Ascending aorta (tissue), 2 donors: ENCODE measurements at places on chromosomes 13 and 19.

- DNase-seq, result no peak
Measured at GRCh38 chr19:1291761-1292418, 6.2 kb downstream of the EFNA2 start.

DNA sequence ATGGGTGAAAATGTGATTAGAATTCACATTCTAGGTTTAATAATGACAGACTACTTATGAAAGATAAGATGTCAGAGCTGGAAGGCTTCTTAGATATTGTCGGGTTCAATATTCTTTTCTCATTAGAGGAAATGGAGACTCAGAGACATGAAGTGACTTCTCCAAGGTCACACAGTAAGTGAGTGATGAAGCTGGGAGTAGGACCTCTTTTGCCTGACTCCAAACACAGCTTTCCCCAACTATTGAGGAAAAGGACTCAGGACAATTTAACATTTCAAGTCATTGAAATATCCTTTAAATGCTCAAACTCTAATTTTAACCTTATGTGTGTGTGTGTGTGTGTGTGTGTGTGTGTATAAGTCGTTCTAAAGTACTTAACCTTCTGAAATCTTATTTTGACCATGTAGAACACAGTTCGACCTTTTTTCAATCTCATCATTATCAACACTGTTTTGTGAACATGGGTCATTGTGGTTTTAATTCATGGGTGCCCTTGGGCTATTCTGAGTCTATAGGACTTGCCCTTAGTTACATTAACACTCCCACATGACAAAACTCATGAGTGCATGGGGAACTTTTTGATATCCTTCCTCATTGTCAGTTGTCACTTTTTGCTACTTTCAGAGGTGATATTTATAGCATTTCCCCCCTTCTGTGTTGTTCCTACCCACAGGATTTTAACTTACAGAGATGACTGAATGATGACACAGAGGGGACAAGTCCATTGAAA, 53.0 kb downstream of the LRCH1 start:
- no peak for DNase-seq

- DNase-seq, result no peak
Measured at GRCh38 chr19:19061506-19061905, 2.3 kb upstream of the SLC25A42 start.

DNA sequence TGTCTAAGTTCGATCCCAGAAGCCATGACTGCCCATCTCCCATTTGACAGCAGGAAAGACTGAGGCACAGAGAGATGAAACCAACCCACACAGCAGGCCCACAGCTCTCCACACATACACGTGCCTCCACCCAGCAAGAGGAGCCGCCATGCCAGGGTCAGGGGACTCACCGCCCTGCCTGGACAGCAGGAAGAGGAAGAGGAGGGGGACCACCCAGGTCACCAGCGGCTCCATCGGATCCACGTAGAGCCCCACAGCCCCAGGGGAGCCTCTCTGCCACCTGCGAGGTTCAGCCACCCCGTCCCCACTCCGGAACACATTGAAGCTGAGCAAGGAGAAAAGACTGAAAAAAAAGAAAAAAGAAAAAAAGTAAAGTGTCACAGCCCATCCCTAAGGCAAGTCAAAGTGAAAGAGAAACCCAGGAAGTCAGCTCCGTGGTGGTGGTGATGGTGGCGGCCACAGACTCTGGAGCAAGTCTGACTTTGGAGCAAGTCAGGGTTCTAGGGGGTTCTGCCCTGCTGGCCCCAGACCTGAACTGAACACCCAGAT, at the start of gene IL12RB1:
Gene IL12RB1, minus strand, starts transcription at position 345 of the 549 bp plus-strand sequence. Its CDS starts 111 bp downstream, at position 234.
- DNase-seq, result no peak

GRCh38 chr19:29277102-29277501, 64.2 kb upstream of the UQCRFS1 start:
- no peak for DNase-seq

GRCh38 chr19:47729799-47730520, 15.4 kb upstream of the NOP53 start:
- no peak for DNase-seq

- no peak for DNase-seq
Measured at GRCh38 chr19:36006955-36007354, 1.7 kb downstream of the SYNE4 start.

GRCh38 chr13:93982179-93982918, 497.1 kb downstream of the DCT start:
- no peak for DNase-seq

GRCh38 chr19:13241231-13242104, 91.3 kb downstream of the IER2 start:
- no peak for DNase-seq

- peak; percentile 45 for DNase-seq
Measured at GRCh38 chr13:110259651-110260050, 47.3 kb downstream of the COL4A1 start.

GRCh38 chr13:110130431-110130830, 176.5 kb downstream of the COL4A1 start:
- no peak for DNase-seq

DNA sequence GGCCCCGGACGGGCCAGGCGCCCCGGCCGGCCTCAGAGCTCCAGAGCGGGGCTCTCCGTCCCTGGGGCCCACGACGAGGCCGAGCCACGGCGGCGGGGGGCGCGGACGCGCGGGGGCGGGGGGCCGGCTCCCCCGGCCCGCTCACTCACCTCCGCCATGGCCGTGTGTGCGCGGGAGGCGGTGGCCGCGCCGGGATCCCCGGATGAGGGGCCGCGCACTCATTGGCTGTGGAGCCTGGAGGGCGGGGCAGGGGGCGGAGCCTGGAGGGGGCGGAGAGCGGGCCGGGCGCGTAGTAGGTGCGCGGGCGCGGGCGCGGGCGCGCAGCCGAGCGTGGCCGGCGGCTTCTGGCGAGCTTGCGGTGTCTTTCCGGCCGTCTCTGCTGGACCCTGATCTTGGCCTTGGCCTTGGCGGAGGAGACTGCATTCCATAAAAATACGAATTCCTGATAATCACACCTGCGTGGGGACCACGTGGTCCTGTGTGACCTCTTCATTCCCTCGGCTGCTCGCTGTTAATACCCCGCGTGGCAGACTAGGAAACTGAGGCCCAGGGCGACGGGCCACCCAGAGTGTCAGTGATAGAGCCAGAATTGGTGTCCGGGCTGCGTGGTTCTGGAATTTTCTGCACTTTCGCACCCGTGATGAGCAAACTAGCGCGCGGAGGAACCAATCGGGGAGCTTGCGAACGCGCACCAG, at the start of gene MIER2:
Gene MIER2, minus strand, starts transcription at position 172 of the 695 bp plus-strand sequence. Its CDS starts 14 bp downstream, at position 158.
- DNase-seq, result peak; percentile 91

DNA sequence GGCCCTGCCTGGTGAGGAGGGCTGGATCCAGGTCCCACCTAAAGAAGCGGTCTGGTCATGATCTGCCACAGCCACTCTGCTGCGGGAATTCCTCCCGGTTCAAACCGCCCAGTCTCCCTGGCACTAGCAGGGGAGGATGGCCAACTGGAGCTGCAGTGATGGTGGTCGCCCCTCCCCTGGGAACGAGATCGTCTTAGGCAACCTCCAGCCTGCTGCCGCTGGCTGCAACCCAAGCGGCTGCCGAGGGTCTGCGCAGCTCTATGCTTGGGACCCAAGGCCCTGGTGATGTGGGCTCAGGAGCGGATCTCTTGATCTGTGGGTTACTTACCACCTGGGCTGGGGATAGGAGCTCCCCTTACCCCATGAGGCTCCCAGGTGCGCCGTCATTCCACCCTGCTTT, 69.1 kb downstream of the TNFSF11 start:
- DNase-seq, result no peak

GRCh38 chr13:81487151-81487550, 1146.2 kb upstream of the SPRY2 start:
- DNase-seq, result no peak

- DNase-seq, result no peak
Measured at GRCh38 chr13:40181203-40181845, 485.1 kb downstream of the FOXO1 start.

DNA sequence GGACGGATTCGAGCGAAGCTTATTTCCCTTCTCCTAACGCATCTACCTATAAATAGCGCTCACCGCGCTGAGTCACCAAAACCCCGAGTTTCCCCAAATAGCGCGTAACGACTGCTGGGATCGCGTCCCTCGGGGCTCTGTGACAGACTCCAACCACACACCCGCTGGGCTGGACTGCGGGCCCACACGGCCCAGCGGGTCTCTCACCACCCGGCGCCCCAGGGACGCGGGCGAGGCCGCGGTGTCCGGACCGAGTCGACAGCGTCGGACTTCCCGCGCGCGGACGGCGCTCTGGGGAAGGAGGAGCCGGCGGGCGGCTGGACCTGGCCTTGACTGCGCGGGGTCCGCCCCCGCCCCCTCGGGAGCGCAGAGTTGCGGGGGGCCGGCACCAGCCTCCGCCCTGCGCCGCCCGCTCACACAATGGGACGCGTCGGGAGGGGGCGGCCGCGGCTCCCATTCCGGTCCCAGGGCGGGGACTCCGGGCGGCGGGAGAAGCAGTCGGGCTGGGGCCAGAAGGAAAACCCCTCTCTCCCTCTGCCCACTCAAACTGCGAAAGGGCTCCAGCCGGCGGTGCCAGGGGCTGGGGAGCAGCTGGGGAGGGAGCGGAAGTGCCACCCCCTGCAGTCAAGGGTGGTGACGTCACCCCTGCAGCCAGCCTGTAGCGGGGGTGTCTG, 108.8 kb downstream of the KCNRG start:
- peak; percentile 98 for DNase-seq

DNA sequence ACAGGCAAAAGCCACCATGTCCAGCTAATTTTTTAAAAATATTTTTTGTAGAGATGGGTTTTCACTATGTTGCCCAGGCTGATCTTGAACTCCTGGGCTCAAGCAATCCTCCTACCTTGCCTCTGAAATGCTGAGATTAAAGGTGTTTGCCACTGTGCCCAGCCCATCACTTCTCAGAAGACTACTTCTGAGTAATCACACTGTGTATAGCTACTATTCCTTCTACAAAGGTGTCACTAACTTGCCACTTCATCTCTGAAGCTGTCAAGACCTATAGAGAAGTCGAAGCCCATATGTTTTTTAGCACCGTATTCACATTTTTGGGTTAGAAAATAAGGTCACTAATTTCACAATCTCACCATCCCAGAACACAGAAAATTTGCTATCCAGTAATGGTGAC, 36.0 kb upstream of the FNDC3A start:
- DNase-seq, result no peak

GRCh38 chr13:30052120-30052519, 201.7 kb upstream of the UBL3 start:
- DNase-seq, result no peak

DNA sequence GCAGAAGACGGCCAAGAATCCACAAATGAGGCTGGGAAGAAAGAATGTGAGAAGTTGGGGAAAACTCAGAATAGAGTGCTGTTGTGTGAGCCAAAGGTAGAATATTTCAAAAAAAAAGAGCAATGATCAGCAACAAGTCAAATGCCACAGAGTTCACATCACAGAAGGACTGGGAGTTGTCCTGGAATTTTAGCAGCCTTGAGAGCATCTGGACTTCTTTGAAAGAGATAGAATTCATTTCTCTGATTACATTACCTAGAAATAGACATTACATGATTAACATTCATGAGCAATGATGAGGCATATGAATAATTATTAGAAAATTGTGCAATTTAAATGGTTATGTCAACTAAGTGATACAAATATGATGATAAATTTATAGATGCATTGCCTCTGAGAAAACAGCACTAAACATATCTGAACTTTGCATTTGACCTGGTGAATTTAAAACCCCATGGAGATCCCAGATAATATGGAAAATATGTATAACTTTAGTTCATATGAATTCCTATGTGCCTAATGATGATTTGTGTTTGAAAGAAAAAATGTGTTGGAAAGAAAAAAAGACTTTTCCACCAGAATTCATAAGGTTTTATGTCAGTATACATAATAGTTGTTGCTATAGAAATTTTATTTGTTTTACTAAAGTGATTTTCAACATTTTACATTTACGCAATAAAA, 186.2 kb downstream of the POSTN start:
- DNase-seq, result no peak

GRCh38 chr13:32746474-32746873, 160.2 kb downstream of the PDS5B start:
- DNase-seq, result no peak

DNA sequence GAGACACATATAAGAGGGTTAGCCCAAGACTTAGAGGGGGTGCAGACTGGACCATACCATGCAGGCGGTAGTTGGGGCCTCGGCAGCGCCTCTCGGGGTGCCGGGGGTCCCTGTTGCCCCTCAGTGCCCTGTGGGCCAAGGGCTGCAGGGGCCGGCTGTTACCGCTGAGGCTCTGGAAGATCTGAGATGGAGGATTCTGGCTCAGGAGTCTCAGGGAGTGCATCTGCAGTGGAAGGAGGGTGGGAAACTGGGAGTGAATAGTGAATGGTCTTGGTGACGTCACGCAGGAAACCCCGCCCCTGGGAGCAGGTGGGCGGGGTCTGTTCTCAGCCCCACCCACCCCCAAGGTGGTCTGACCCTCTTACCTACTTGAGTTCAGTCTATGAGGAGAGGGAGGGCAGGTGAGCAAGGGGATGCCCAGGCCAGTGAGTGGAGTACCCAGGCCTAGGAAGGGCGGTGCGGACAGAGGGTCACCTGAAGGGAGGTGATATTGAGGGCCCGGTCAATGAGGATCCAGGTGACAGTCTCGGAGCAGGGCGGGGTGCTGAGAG, 1.7 kb upstream of the DBP start:
- DNase-seq, result no peak

- DNase-seq, result peak; percentile 38
Measured at GRCh38 chr13:21894091-21894490, 223.2 kb downstream of the FGF9 start.

DNA sequence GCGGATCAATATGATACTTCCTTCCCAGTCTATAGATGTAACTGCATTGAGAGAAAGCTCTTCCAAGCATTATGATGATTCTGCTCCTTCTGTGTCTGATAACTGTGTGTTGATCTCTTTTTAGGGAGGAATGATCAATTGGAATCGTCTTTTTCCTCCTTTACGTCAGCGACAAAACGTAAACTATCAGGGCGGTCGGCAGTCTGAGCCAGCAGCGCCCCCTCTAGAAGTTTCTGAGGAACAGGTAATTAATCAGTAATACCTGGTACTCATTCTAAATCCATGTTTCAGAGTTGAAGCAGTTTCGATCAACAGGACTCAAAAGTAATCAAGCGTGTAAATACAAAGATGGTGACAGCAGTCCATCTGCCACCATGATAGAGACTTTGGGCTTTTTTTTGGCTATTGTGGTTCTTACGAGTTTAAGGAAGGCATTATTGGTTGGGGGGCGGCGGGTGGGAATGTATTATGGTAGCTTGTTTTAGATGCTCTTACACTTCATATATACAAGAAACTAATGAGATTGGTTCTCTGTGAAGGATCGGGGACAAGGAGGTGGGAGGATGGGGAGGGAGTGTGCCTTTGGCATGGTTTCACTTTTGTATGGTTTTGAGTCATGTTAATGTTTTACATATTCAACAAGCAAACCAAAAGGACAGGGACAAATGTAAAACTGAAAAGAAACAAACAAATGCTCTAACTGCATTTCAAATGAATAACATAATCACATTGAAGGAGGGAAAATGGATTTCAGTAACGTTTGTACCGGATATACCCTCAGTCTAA, 60.7 kb upstream of the GPR183 start:
- DNase-seq, result no peak
